Tibial artery (tissue), 4 donors: ENCODE measurements at places on chromosomes 13 and 19.

DNA sequence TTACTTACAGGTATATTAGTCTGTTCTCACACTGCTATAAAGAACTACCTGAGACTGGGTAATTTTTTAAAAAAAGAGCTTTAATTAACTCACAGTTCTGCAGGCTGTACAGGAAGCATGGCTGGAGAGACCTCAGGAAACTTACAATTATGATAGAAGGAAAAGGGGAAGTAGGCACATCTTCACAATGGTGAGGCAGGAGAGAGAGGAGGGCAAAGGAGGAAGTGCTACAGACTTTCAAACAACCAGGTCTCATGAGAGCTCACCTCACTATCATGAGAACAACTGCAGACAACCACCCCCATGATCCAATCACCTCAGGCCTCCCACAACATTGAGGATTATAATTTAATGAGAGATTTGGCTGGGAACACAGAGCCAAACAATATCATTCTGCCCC, 511.7 kb downstream of the SLITRK6 start:
- DNase-seq = no peak

- no peak for DNase-seq
Observed at GRCh38 chr19:54138489-54139256, 1.1 kb downstream of the CNOT3 start.

- no peak for DNase-seq
Observed at GRCh38 chr19:32392901-32393300, 12.7 kb upstream of the DPY19L3 start.

DNA sequence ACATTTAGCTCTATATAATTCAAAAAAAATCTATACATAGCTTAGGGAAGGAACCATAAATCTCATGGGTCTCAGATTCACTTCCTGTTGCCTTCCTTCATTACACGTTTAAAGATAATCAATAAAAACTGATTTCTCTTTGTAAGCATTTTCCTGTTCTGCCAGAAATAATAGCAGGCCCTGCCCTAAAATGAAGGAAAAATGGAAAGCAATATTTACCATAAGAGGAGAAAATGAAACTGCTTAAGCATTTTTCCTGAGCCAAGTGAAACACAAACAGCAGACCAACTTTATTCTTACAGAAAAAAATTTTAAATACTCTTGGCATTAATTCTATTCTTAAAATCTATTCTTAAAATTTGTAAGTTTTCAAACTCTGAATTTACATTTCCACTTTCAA, 4.0 kb downstream of the LHFPL6 start:
- no peak for DNase-seq

DNA sequence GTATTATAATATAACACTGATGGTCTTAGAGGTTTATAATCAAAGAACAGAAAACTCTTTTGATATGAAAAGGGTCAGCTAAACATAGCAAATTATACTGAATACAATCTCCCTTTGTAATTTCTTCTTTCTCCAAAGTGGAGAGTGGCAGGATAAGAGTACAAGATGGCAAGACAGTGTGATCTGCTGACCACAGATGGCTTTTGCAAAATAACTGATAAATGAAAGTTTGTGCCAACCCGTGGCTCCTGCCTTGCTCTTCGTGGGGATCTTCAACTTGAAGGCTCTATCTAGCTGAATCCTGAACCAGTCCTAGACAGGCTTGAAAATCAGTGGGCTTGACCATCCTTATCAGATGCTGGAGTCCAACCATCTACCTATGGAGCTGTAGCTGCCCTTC, 185.7 kb downstream of the VWA8 start:
- no peak for DNase-seq

DNA sequence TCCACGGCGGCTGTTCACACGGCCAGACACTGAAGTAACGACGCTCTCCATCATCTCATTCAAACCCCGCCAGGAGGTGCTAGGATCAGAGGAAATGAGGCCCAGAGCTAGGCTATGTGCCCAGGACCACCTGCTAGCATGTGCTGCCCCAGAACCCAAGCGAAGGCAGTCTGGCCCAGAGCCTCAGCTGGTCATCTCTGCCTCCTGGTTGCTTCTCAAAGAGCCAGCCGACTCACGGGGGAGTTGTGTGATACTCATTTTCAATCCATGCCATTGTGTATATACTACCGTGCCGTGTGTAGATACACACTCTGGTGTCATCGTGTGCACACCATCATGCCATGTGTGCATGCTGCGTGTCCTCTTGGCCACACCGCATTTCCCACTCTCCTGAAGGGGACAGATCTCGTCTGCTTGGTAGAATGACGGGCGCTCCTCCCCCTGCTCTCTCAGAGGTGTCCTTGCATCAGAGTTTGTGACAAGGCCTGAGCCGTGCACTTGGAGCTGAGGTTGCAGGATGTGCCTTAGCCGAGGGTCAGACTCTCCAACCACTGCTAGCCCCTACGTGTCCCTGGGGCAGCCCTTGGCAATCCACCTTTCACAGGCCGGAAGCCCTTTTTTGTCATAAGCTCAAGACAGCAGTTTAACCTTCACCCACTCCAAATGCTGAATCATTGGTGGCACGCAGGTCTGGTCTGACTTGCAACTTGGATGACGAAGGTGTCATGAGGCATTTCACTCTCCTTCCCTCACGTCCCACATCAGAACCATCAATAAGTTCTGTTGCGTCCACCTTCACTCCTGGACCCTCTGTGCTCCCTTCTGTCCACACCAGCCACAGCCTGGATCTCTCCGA, 130.4 kb downstream of the CRYL1 start:
- DNase-seq = no peak

DNA sequence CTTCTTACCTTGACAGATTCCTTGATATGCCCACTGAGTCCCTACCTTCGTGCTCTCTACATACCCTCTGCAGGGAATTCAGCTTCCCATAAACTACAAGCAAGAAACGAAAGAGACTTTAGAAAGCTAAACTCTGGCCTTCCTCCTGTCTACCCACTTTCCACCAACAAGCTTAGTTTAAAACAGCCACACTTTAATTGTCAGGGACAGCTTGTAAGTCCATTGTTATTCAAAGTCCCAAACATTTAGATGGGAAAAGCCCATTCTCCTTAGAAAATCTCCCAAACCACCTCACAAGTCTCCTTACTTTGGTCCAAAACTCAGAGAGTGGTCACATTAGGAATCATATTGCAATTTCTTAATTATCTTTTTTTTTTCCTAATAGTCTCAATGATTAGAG, 2695.8 kb downstream of the PCDH9 start:
- no peak for DNase-seq

- no peak for DNase-seq
Observed at GRCh38 chr13:93045836-93046235, 180.8 kb upstream of the GPC6 start.

- no peak for DNase-seq
Observed at GRCh38 chr13:75365724-75366173, 116.2 kb downstream of the TBC1D4 start.

DNA sequence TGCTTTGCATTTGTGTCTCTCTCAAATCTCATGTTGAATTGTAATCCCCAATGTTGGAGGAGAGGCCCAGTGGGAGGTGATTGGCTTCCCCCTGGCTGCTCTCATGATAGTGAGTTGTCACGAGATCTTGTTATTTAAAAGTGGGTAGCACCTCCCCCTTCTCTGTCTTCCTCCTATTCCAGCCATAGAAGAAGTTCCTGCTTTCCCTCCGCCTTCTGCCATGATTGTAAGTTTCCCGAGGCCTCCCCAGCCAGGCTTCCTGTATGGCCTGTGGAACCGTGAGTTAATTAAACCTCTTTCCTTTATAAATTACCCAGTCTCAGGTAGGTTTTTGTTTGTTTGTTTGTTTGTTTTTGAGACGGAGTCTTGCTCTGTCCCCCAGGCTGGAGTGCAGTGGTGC, 3.8 kb downstream of the LILRA4 start:
- DNase-seq = no peak

- no peak for DNase-seq
Observed at GRCh38 chr13:114161028-114161556, 18.0 kb upstream of the CFAP97D2 start.

- DNase-seq = no peak
Observed at GRCh38 chr13:48536621-48537250, 3.9 kb upstream of the RCBTB2 start.

DNA sequence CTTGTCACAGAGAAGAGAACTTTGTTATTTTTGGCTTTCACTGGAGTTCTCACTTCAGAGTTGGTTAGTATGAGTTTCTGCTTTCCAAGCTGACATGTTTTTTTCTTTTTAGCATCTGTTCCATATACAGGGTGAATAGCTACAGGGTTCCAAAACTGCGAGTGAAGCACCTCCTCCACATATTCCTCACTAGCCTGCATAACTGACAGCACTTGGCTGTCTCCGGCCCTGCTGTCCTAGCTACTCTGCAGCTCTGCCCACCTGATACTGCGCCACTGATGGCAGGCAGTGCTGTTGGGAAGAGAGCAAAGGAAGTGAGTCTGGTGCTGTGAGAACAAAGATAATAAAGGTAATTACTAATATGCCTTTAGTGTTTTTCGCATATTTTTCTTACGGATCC, 6.8 kb downstream of the ATP8A2 start:
- no peak for DNase-seq
